ENCODE measurements at places on chromosomes 12 and 14.
A peak's percentile ranks its signal among the peaks of the same experiment; 100 is the strongest.

GRCh38 chr12:132771126-132771838, 9.7 kb upstream of the ANKLE2 start:
- no peak for DNase-seq

- no peak for DNase-seq
Observed at GRCh38 chr14:105272623-105273022, 24.3 kb downstream of the BTBD6 start.

DNA sequence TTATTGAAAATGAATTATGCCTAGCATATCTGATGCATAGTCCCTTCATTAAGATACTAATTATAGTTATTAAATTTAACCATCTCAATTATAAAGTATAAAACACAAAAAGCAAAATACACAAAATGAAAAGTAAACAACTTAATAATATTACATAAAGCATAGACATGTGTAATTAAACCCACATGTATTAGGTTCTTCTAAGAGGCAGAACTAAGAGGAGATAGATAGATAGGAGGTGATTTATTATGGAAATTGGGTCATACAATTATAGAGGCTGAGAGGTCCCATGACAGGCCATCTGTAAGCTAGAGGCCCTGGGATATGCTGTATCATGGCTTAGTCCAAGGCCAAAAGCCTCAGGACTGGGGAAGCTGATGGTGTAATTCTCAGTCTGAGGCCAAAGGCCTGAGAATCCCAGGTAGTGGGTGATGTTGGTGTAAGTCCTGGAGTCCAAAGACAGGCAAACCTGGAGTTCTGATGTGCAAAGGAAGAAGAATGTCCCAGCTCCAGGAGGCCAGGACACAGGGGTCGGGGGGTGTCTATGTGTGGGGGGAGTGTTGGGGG, 953.3 kb downstream of the TRHDE start:
- DNase-seq, result no peak

GRCh38 chr14:101124815-101125214, 221.3 kb upstream of the RTL1 start:
- no peak for DNase-seq

- no peak for DNase-seq
Observed at GRCh38 chr14:104286086-104286485, 147.7 kb downstream of the KIF26A start.

DNA sequence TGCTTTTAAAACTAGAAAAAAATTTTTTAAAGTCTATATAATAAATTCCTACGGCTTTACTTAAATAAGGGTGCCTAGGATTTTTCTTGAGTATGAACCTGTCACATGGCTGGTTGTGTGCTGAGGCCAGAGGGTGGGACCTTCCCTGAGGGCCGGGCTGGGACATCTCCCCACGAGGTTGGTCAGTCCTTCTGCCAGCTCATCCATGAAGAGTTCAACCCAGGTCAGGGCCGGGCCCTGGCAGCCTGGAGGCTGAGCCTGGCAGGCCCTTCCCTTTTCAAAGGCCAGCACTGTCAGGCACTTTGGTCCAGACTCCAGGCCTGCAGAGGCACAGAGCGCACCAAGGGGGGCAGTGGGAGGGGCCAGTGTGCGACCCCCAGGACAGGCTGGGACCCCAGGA, 31.7 kb downstream of the TNFAIP2 start:
- peak; percentile 36 for DNase-seq
